T-helper 17 cell (primary cell): ENCODE measurements at places on chromosomes 6 and 20. TPM values are rescaled to one million over a fixed set of nuclear protein-coding genes. Genes with fewer than 3 reads are reported as not detected.

- peaks cover 2% of the 10 kb centered on the region for H3K4me1 ChIP-seq
- no peak overlapping the region for H3K4me3 ChIP-seq
- no peak for DNase-seq
- H3K27ac ChIP-seq, result no peak overlapping the region
- H3K36me3 ChIP-seq, result no peaks in the 10 kb centered on the region
Observed at GRCh38 chr6:147136057-147136456, 68.2 kb upstream of the STXBP5 start.

Gene ZNF322
- 4.4 TPM for total RNA-seq

GRCh38 chr20:38295811-38296210, 8.1 kb upstream of the BPI start:
- peaks cover 64% of the 10 kb centered on the region for H3K27me3 ChIP-seq
- H3K4me3 ChIP-seq, result no peak overlapping the region
- H3K36me3 ChIP-seq, result no peaks in the 10 kb centered on the region
- H3K27ac ChIP-seq, result no peak overlapping the region
- no peak for DNase-seq
- H3K4me1 ChIP-seq, result no peaks in the 10 kb centered on the region

- no peak for DNase-seq
- no peaks in the 10 kb centered on the region for H3K36me3 ChIP-seq
- no peaks in the 10 kb centered on the region for H3K27me3 ChIP-seq
- H3K27ac ChIP-seq, result peak overlapping the region; percentile 39
- peaks cover 5% of the 10 kb centered on the region for H3K4me1 ChIP-seq
Observed at GRCh38 chr6:106300020-106300780, 25.4 kb downstream of the ATG5 start.

Gene GNAS-AS1
- total RNA-seq, result 0.72 TPM

- H3K27me3 ChIP-seq, result no peaks in the 10 kb centered on the region
- H3K27ac ChIP-seq, result no peak overlapping the region
- peaks cover 11% of the 10 kb centered on the region for H3K36me3 ChIP-seq
- DNase-seq, result no peak
- H3K4me1 ChIP-seq, result peaks cover 2% of the 10 kb centered on the region
Observed at GRCh38 chr20:13765299-13765698, 19.4 kb downstream of the ESF1 start.

DNA sequence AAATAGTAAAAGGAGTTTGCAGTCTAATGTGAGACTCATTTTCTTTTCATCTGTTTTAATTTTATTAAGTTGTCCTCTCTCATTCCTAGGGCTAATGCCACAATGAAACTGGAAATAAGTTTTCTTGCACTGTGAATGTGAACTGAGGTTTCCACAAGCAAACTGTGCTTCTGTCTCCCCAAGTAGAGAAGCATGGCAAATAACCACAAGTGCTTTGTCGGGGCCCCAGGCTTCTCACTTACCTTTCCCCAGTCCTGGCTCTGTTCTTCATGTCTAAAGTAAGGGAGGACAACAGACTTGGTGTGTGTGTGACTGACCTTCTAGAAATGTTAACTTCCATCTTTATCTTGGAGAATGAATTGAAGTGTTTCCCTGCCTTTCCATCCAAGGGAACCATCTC, 80.8 kb downstream of the CBFA2T2 start:
- H3K4me3 ChIP-seq, result no peak overlapping the region
- no peaks in the 10 kb centered on the region for H3K27me3 ChIP-seq
- peaks cover 3% of the 10 kb centered on the region for H3K36me3 ChIP-seq
- H3K27ac ChIP-seq, result no peak overlapping the region

- no peak overlapping the region for H3K4me3 ChIP-seq
- no peaks in the 10 kb centered on the region for H3K36me3 ChIP-seq
Observed at GRCh38 chr20:60306105-60306504, 347.9 kb downstream of the CDH26 start.

DNA sequence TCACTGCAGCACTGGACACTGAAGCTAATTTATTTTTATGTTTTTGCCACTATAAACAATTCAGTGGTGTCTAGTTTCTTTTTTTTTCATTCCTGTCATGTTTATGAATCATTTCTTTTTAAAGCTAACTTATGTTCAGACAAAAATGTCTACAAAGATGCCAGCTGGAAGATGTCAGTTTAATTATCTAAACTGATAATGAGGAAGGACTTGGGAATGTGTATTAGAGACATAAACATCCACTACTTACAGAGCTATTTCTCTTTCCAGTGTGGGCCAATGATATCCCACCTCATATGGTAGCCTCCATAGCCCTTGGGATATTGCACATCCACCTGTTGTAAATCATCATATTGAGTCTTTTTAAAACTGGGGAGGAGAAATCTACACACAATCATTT, 132.1 kb upstream of the FAM184A start:
- no peaks in the 10 kb centered on the region for H3K27me3 ChIP-seq
- peaks cover 2% of the 10 kb centered on the region for H3K36me3 ChIP-seq
- DNase-seq, result no peak
- H3K27ac ChIP-seq, result no peak overlapping the region
- H3K4me3 ChIP-seq, result no peak overlapping the region
- H3K4me1 ChIP-seq, result peaks cover 15% of the 10 kb centered on the region

Gene GHRH
- total RNA-seq, result not detected

GRCh38 chr6:70180901-70181599, 121.8 kb downstream of the COL9A1 start:
- no peak overlapping the region for H3K4me3 ChIP-seq
- no peak for DNase-seq
- no peaks in the 10 kb centered on the region for H3K4me1 ChIP-seq
- H3K27ac ChIP-seq, result no peak overlapping the region
